Stimulated activated effector memory CD8-positive, alpha-beta T cell treated with anti-CD3 and anti-CD28 coated beads, Interleukin-12 subunit alpha, Interleukin-12 subunit beta, amount 100 ng/mL, for 72 hours (primary cell): ENCODE measurements at places on chromosomes 7 and 10.

DNA sequence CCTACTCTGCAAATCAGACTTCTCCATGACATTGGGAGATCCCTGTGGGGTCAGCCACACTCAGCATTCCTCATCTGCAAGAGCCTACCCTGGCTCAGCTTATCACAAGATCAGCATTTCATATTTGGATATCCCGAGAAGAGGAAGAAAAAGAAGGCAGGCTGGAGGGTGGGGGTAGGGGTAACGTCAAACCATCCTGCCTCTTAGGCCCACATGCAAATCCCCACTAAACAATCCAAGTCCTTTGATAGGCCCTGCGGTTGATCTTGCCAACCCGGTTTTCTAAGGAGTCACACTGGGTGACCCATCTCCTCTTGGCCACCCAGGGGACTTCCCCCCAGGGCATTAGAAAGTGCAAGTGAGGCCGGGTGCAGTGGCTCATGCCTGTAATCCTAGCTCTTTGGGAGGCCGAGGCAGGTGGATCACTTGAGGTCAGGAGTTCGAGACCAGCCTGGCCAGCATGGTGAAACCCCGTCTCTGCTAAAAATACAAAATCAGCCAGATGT, 128.0 kb upstream of the CALN1 start:
- DNase-seq = no peak

GRCh38 chr7:4604456-4604940, 77.6 kb upstream of the FOXK1 start:
- DNase-seq = no peak

- DNase-seq = peak; percentile 36
Observed at GRCh38 chr7:149799397-149800168, 26.2 kb upstream of the ZNF467 start.

DNA sequence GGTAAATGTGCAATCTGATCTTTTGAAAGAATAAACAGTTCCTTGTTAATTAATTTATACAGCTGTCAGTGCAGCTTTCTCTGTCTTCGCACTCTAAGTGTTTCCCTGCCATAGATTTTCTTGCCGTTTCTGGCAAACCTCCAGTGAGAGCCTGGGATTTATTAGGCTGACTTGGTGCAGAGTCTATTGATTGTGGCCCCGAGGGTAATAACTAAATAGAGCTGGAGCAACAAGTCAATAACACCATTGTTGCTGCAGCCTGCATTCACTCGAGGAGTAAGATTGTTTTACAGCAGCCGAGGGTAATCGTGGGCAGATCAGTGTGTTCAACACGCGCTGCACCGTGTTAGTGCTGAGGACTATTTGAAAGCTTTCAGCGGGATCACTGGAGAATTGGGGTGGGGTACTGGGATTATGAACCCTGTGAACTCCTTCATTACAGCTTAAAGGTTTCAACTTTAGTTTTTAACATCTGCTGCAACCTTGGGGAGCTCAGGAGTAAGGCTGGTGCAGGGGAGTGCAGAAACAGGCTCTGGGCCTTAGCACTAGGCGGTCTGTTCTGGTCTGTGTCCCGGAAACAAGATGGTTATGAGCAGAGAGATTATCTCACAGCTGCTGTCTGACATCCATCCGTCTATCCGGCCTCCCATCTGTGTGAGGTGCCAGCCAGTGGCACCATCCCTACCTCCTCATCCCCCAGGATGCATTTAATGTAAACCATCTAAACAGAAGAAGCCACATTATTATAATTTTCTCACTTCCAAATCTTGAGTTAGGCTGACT, 174.0 kb upstream of the TCF7L2 start:
- no peak for DNase-seq

GRCh38 chr10:132499367-132499685, 38.3 kb upstream of the INPP5A start:
- no peak for DNase-seq

DNA sequence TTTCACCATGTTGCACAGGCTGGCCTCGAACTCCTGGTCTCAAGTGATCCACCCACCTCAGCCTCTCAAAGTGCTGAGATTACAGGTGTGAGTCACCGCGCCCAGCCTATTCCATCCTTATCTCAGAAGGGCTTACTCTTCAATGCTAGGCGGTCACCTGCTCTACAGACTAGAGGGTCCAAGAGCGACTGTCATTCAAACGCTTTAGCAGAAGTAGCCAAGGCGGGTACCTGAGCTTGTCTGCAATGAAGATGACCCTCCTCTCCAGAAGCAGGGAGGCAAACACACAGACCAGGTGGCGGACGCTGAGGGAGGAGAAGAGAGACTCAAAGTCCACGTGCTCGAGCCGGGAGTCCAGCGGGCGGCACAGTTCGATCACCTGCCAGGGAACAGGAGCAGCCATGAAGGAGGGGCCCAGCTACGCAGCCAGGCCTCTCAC, 65.1 kb upstream of the MKRN1 start:
- no peak for DNase-seq

- no peak for DNase-seq
Observed at GRCh38 chr7:142585425-142585824, 163.8 kb upstream of the PRSS1 start.

DNA sequence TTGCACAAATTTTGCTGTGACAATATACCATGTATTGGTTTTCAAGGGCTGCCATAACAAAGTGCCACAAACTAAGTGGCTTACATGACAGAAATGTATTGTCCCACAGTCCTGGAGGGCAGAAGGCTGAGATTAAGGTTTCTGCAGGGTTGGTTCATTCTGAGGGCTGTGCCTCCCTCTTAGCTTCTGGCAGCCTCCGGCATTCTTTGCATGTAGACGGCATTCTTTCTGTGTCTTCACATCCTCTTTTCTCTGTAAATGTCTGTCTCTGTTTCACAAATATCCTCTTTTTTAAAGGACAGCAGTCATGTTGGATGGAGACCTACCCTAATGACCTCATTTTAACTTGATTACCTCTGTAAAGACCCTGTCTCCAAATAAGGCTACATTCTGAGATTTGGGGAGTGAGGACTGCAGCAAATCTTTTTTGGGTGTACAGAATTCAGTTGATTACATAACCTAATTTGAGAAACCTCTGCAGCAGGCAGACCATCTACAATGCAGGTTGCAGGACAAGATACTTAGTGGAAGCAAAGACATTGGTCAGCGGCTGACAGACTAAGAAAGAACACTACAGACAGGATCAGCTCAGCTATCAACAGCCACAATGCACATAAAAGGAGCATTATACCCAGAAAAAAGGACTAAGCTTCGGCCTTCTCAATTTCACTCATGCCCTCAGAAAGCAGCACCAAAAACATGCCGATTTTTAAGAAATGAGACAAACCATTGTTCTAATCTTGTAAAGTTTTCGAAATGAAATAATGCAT, 84.6 kb upstream of the FAM3C start:
- no peak for DNase-seq

GRCh38 chr7:46218461-46219200, 297.6 kb upstream of the IGFBP3 start:
- DNase-seq = no peak

DNA sequence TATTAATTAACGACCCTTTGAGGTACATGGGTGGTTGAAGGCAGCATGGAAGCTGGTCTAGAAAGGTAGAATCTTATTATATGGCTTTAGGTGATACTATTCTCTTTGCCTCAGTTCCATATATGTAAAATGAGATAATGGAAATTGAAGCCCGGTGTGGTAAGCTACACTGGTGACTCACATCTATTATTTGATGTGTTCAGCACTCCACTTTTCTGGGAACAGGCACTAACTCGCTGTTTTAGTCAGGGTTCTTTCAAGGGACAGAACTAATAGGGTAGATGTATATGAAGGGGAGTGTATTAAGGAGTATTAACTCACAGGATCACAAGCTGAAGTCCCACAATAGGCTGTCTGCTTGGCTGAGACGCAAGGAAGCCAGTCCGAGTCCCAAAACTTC, 4.4 kb upstream of the TRUB1 start:
- no peak for DNase-seq

DNA sequence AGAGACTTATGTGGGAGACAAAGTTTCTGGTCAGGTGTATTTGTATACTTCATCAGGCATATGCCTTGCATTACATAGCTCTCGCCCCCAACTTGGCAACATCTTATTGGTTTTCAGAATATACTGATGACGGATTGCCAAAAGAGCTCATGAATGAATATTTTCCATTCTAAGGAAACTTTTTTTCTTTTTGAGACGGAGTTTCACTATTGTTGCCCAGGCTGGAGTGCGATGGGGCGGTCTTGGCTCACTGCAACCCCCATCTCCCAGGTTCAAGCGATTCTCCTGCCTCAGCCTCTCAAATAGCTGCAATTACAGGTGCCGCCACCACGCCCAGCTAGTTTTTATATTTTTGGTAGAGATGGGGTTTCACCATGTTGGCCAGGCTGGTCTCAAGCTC, 6.0 kb downstream of the CYCS start:
- no peak for DNase-seq

DNA sequence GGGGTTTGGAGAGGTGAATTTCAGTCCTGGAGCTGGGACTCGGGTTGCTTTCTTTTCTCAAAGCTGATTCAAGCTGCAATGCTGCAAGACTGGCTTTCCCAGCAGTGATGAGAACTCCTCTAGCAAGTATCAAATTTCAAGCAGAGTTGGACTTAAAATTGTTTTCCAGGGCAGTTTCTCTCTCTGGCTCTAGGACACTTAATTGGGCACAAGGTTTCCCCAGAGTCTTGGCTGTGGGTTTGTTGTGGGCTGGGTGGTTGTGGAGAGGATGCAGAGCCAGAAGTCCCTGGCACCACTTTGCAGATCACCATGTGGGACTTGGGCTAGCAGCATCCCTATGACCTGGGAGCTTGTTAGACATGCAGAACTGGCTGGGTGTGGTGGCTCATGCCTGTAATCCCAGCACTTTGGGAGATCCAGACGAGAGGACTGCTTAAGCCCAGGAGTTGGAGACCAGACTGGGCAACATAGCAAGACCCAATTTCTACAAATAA, 16.8 kb downstream of the AKR1B15 start:
- no peak for DNase-seq

GRCh38 chr10:124308056-124308645, 110.6 kb downstream of the OAT start:
- no peak for DNase-seq

DNA sequence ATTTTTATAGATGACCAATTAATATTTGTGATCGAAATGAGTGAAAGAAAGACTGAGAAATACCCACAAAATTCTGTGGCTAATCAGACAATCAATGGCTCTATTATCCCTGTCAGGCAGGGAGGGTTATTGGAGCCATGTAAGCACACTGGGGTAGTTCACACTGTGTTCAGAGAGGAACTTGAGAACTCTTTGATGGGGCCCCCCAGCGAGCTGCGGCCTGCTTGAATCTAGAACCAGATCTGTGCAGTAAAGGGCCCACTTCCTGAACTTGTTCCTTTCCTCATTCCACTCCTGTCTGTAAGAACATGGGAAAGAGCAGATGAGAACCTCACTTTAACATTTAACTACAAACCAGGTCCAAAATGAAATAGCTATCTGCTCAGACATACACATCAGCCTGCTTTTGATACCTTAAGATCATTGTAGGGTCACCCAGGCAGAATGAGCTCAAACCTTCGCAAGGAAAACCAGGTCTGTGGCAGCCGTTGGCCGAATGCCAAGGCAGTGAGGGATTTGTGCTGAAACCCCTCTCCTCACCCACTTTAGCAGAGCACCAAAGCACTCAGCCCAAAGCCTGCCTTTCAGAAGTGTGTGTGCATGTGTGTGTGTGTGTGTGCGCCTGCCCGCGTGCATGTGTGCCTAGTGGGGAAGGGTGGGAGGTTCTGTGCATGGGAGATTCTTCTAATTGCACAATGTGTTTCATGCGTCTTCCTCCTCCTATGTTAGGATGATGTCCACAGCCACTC, 365.6 kb upstream of the MGMT start:
- DNase-seq = no peak

DNA sequence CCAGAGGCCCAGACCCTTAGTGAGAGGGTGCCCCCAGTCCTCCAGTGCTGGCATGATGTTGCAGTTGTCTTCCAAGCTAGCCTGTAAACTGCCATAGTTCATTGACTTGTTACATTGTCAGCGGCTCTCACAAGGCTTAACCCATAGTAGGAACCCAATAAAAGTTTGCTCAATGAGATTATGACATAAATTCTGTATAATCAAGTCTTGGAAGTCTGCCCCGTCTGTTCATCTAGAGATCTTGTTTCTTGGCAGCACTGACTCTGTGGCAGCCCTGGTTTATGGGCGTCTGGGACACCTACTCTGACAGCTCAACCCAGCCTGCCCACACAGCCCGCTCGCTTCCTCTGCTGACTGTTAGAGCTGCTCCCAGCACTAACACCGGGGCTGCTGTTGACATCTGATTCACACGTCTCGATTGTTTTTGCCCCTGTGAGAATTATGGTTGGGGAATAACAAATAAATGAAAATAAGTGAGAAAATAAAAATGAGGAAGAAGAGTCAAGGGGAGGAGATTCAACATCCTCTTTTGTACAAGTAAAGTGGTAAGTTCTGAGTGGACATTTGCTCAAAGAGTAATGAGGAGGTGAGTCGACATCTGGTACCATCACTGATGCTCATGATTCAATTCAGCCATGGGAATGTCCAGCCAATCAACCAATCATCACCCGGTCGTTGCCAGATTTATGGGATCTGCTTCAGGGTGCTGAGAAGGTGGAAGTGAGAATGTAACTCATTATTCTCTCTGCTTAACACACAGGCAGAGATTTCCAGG, 160.8 kb downstream of the SPAG6 start:
- DNase-seq = peak; percentile 74

DNA sequence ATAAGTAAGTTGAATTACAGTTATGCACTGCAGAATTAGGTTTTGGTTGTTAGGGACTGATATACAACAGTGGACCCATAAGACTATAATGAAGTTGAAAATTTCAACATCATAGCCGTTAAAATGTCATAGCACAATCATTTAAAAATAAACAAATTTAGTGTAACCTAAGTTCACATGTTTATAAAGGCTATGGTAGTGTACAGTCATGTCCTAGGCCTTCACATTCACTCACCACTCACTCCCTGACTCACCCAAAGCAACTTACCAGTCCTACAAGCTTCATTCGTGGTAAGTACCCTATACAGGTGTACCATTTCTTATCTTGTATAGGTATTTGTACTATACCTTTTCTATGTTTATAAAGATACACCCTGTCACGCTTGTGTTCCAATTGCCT, 113.7 kb downstream of the RAB11FIP2 start:
- no peak for DNase-seq

- DNase-seq = no peak
Observed at GRCh38 chr7:131591687-131592319, 35.4 kb upstream of the PODXL start.

DNA sequence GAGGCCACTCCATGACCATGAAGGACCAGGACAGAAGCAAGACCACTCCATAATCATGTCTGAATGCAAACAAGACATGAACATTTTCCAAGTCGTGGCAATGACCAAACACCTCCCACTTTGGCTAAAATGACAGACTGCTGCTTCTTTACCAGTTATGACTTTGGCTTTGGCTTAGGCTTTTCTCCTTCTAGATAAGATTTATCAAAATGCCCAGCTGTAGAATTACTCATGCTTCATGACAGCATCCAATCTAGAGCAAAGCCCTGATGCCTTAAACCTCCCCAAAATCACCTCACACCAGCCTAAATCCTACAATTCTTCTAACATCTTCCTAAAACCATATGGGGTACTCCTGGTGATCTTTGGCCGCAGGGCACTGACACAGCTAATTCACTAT, 102.1 kb downstream of the VPS41 start:
- no peak for DNase-seq
